ENCODE measurements at places on chromosomes 3 and 15. TPM values are rescaled to one million over a fixed set of nuclear protein-coding genes. Genes with fewer than 3 reads are reported as not detected.

GRCh38 chr3:98563661-98564281, 29.6 kb downstream of the CPOX start:
- H3K27ac ChIP-seq = peak overlapping the region; percentile 99
- peak overlapping the region; percentile 89 for H3K4me3 ChIP-seq
- H3K36me3 ChIP-seq = peaks cover 9% of the 10 kb centered on the region
- no peaks in the 10 kb centered on the region for H3K27me3 ChIP-seq

- H3K27me3 ChIP-seq = peaks cover 37% of the 10 kb centered on the region
- H3K36me3 ChIP-seq = no peaks in the 10 kb centered on the region
- H3K27ac ChIP-seq = no peak overlapping the region
- peak; percentile 35 for DNase-seq
- H3K4me1 ChIP-seq = no peaks in the 10 kb centered on the region
Measured at GRCh38 chr3:194573680-194574437, 59.4 kb downstream of the TMEM44 start.

DNA sequence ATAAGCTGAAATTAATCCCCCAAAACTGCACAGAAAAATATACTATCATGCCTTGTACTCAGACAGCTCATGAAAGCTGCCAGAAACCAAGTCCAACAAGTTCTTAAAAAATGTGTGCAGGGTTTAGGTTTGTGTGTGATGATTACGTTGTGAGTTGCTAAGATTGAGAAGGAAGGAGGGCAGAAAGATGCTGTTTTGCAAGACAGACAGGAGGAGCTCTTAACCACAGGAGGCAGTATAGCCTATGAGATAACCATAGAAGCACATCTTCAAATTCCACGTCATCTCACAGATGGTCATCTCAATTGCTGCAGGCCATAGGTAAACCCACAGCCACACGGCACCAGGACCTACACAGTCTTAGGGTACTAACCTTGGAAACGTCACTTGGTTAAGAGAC, 191.9 kb downstream of the STT3B start:
- no peaks in the 10 kb centered on the region for H3K36me3 ChIP-seq
- peaks cover 10% of the 10 kb centered on the region for H3K27me3 ChIP-seq
- DNase-seq = no peak
- H3K27ac ChIP-seq = no peak overlapping the region
- H3K4me1 ChIP-seq = no peaks in the 10 kb centered on the region
- H3K4me3 ChIP-seq = no peak overlapping the region

- peak overlapping the region; percentile 76 for H3K27ac ChIP-seq
- H3K36me3 ChIP-seq = peaks cover 4% of the 10 kb centered on the region
- H3K27me3 ChIP-seq = no peaks in the 10 kb centered on the region
- peaks cover 34% of the 10 kb centered on the region for H3K4me1 ChIP-seq
Measured at GRCh38 chr15:88896333-88897033, 1.1 kb upstream of the HAPLN3 start.

- H3K36me3 ChIP-seq = peaks cover 1% of the 10 kb centered on the region
- H3K4me3 ChIP-seq = no peak overlapping the region
- peaks cover 11% of the 10 kb centered on the region for H3K4me1 ChIP-seq
- no peak overlapping the region for H3K27ac ChIP-seq
Measured at GRCh38 chr15:55834331-55834730, 91.4 kb upstream of the PRTG start.

The SLC28A1 gene
- not detected for total RNA-seq
